Activated CD8-positive, alpha-beta memory T cell treated with anti-CD3 and anti-CD28 coated beads, Interleukin-2, amount 10 ng/mL, durations not matched to agents 7 days and 5 days (primary cell): ENCODE measurements at places on chromosomes 2 and 18.
A peak's percentile ranks its signal among the peaks of the same experiment; 100 is the strongest.

GRCh38 chr2:219285894-219286425 is 6.8 kb downstream of the DNAJB2 start:
- peaks cover 8% of the 10 kb centered on the region for H3K36me3 ChIP-seq
- H3K27me3 ChIP-seq, result no peaks in the 10 kb centered on the region
- peaks cover 5% of the 10 kb centered on the region for H3K4me1 ChIP-seq
- DNase-seq, result no peak
- H3K4me3 ChIP-seq, result no peak overlapping the region
- H3K27ac ChIP-seq, result no peak overlapping the region

DNA sequence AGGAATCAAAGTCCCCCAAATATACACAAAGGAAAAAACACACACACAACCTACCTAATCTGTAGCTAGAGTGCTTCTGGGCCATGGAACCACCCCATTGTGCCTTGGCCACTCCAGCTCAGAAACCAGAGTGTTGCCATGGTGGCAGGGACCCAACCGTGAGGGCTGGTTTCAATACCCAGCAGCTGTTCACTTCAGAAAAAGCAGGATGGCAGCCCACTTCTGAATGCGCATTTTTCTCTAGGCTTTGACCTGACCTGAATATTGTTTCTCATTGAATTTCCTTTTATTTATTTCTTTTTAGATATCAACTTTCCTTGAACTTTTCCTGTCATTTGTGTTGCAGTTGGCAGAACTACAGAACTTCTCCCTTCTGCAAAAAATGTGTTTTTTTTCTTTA is 43.0 kb upstream of the EHBP1 start:
- peaks cover 21% of the 10 kb centered on the region for H3K4me1 ChIP-seq
- H3K36me3 ChIP-seq, result no peaks in the 10 kb centered on the region
- peaks cover 4% of the 10 kb centered on the region for H3K27me3 ChIP-seq
- no peak overlapping the region for H3K27ac ChIP-seq

GRCh38 chr2:110852541-110853263 is 120.3 kb downstream of the ACOXL start:
- H3K4me1 ChIP-seq, result peaks cover 74% of the 10 kb centered on the region
- peak overlapping the region; percentile 82 for H3K27ac ChIP-seq
- H3K36me3 ChIP-seq, result peaks cover 6% of the 10 kb centered on the region

GRCh38 chr2:174597345-174598047 is at the start of gene WIPF1:
Gene WIPF1 (minus strand): TSS chr2:174597804. CDS start chr2:174585573, 12,231 bp downstream.
- H3K4me3 ChIP-seq, result peak within 1 kb of the TSS; percentile 91
- H3K36me3 ChIP-seq, result peaks cover 70% of the 10 kb centered on the region
- H3K27ac ChIP-seq, result peak within 1 kb of the TSS; percentile 95

DNA sequence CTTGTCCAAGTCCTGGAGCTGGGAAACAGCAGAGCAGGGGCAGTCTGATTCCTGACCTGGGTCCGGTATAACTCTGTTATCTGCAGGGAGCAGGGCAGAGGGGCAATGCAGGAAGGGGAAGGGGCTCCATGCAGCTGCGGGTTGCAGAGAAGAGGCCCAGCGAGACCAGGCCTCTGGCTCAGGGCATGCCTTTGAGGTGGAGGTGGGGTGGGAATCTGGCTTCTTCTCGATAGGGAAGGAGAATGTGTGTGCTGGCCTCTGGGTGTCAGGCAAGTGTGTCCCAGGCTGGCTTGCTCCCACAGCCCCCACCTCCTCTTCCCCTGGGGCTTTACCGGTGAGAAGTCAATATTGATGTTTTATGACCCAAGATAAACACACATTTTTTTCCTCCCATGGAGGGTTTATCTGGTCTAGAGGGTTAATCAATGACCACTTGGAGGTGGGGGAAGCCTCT is 187.1 kb upstream of the HAAO start:
- H3K4me3 ChIP-seq, result no peak overlapping the region
- no peak for DNase-seq
- H3K36me3 ChIP-seq, result no peaks in the 10 kb centered on the region
- H3K27me3 ChIP-seq, result peaks cover 3% of the 10 kb centered on the region
- no peaks in the 10 kb centered on the region for H3K4me1 ChIP-seq
- H3K27ac ChIP-seq, result no peak overlapping the region

DNA sequence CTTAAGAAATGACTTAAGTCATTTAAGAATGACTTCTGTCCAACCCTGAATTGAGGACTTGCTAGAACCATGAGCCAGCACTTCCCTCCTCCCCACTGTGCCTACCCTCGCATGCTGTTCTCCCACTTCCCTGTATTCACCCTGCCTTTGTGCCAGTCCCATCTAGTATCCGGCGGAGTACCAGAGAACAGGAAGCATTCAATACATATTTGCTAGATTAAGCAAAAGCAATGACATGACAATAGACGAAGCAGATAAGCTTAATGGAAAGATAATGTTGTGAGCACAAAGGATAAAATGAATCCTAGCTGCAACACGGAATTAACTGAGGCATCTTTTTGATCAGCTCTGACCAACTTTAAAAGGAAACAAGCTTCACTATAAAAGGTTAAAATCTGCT is 328.5 kb downstream of the TDRD15 start:
- no peak for DNase-seq
- no peaks in the 10 kb centered on the region for H3K36me3 ChIP-seq
- no peaks in the 10 kb centered on the region for H3K27me3 ChIP-seq
- no peaks in the 10 kb centered on the region for H3K4me1 ChIP-seq
- no peak overlapping the region for H3K4me3 ChIP-seq
